ENCODE measurements at places on chromosomes 5 and 9.

DNA sequence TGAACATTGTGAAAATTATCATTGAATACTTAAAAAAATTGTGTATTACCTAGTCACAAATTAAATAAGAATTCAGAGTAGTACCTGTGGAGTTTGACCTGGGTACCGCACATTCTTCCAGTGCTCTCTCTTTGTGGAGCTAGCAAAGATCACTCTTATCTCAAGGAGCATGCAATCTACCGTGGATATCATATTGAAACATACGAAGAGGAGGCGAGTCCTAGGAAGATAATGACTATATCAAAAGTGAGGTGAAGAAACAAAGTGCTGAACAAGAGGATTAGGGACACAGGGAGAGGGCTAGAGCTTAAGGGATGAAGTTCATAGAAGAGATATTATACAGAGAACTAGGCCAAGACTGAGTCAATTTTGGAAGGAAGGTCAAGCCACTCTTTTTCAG, 55.9 kb upstream of the NR3C1 start:
- no peak for DNase-seq

GRCh38 chr5:154697371-154697770, 57.8 kb upstream of the LARP1 start:
- DNase-seq: no peak

DNA sequence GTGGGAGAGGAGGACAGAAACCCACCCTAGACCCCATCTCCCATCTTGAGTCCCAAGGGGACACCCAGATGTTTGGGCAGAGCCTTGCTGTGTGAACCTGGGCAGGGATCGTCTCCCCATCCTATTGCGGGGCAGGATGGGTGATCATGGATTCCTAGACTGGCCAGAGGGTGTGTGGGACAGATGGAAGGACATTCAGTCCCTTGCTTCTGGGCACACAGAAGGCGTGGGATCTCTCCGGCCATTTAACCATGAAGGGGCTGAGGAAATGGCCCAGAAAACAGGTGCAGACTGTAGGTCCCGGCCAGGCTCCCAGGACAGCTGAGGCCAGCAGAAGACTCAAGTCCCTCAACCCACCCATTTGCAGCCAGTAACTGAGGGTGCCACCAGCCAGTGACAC, 29.9 kb downstream of the PTGES start:
- DNase-seq: no peak

- DNase-seq: peak; percentile 61
Observed at GRCh38 chr9:135971892-135972291, 10.7 kb upstream of the UBAC1 start.

GRCh38 chr5:79201206-79201605, 34.7 kb upstream of the JMY start:
- no peak for DNase-seq
